ENCODE measurements at places on chromosomes 7 and 10.

DNA sequence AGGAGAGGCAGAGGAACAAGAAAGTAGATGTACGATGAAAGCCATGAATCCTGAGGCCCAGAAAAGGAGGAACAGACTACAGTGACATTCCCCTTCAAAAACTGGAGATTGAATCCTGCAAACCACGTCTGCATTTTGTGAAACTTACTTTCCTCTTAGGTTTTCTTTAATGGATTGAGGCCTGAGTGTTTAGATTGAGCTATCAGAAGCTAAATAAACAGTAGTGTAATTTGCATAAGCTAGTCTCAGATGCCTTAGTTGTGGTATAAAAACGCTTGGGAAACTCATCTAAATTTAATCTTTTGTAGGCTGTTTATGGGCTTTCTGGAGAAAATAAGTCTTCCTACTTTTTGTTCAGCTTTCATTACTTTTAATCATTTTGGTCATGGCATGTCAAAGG is 94.8 kb upstream of the HDAC9 start:
- no peak for DNase-seq

- peak; percentile 36 for DNase-seq
Observed at GRCh38 chr7:134888141-134888740, 98.1 kb upstream of the AGBL3 start.

- DNase-seq, result no peak
Observed at GRCh38 chr10:96768136-96768535, 47.8 kb upstream of the PIK3AP1 start.

- DNase-seq, result no peak
Observed at GRCh38 chr7:120108376-120108775, 164.6 kb upstream of the KCND2 start.

DNA sequence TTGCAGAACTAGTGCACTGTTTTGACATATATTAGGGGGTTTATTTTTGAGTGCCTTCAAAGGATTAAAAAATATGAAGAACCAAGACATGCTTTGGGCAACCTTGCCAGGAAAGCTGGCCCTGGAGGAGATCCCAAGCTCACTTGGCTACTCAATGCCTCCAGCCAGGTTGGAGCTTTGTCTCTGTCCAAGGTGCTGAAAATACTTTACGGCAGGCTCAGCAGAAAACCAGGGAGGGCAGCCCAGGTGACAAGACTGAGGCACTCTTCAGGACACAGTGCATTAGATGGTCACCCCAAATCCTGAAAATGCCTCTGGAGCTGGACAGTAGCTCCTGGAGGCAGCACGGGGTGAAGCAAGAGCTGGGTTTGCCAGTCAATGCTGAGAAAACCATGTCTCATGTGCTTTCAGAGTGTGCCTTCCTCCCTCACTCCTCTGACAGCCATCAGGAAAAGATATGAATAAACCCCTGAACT is 5.8 kb upstream of the KCNH2 start:
- DNase-seq, result no peak

DNA sequence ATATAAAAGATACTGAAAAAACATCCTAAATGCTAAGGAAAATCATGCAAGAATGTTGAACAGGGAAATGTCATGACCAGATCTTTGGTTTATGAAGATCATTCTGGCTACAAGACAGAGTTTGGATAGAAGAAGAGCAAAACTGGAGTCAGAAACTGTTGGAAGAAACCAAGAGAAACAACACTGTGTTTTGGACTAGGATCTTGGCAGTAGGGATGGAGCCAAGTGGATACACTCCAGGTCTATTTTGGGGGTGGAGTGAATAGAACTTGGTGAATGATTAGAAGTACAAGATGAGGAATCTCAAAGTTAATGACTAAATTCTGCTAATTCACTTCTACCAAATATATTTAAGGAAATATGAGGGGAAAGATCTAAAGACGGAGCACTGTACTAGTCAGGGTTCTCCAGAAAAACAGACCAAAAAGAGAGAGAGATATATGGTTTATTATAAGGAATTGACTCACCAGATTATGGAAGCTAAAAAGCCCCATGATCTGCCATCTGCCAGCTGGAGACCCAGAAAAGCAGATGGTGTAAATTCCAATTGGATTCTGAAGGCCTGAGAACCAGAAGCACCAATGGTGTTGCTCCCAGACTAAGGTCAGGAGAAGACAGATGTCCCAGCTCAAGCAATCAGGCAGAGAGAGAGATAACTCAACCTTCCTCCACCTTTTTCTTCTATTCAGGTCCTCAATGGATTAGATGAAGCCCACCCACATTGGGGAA is 254.9 kb downstream of the TRIL start:
- no peak for DNase-seq

- DNase-seq, result no peak
Observed at GRCh38 chr10:71725998-71726579, 6.5 kb upstream of the C10orf105 start.

- DNase-seq, result peak; percentile 13
Observed at GRCh38 chr10:29635711-29636144, 957 bp upstream of the SVIL start.

DNA sequence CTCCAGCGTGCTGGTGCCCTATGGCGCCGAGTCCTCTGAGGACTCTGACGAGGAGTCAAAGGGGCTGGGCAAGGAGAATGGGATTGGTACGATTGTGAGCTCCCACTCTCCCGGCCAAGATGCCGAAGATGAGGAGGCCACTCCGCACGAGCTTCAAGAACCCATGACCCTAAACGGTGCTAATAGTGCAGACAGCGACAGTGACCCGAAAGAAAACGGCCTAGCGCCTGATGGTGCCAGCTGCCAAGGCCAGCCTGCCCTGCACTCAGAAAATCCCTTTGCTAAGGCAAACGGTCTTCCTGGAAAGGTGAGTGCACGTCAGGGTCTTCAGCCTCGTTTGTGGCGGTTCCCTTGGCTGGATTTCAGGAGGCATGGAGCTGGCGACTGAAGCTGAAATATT is 118.8 kb downstream of the ANKRD61 start:
- no peak for DNase-seq

DNA sequence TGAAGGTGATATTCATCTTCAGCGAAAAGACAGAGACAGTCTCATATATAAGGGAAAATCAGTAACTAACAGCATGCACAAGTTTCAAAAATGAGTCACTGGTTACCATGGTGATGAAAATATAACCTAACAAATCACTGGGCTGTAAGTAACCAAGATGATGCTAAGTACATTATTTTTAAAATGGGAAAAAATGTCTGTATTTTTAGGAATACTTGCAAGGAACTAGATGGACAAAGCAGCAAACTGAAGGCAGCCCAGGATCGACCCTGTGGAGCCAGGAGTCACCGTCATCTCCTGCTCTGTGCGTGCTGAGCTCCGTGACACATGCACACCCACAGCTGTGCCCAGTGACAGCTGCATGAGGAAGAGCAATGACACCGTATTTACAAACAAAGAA is 137.3 kb downstream of the ELMO1 start:
- no peak for DNase-seq

DNA sequence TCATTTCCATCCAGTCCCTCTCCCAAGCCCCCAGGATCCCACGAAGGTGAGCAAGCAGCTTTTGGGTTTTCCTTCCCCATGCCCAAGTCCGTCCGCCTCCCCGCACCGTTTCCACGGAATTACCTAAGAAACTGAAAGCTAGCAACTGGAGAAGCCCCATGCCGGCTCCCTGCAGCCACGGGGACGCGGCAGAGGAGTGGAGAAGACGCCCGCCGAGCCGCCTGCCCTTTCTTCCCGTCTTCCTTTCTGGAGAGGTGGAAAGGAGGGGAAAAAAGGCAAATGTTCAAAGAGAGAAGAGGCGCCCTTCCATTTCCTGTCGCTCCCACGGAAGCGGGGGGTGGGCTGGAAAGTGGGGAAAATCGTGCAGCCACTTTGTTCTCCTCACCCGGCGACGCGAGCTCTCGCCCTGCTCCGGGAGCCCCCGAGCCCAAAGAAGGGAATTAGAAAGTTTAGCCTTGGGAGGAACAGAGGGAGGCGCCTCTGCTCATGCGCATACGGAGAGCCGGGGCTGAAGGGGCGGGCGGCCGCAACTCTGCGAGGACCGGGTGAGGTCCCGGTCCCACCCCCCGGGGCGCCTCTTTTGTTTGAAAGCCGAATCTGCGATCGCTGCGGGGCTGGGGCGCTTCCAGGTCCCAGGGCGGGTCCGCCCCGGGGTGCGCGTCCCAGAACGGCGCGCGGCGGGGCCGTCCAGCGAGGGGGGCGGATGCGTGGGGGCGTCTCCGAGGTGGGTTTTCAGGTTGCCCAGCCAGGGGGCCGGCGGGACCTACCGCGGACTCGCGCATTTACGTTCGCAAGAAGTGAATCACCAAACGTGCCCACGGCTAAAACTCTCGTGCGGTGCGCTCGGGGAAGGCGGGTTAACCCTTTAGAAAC is at the start of gene LAMB1:
TSS of gene LAMB1 (minus strand) at position 436 of the 873 bp plus-strand sequence. CDS start at position 160, 276 bp downstream.
- DNase-seq, result peak; percentile 88

Measured in NCI-H1417 (cell line).